ENCODE measurements at places on chromosomes 1 and 21. TPM values are rescaled to one million over a fixed set of nuclear protein-coding genes. Genes with fewer than 3 reads are reported as not detected.

CYP4A11 gene
- not detected for total RNA-seq

DNA sequence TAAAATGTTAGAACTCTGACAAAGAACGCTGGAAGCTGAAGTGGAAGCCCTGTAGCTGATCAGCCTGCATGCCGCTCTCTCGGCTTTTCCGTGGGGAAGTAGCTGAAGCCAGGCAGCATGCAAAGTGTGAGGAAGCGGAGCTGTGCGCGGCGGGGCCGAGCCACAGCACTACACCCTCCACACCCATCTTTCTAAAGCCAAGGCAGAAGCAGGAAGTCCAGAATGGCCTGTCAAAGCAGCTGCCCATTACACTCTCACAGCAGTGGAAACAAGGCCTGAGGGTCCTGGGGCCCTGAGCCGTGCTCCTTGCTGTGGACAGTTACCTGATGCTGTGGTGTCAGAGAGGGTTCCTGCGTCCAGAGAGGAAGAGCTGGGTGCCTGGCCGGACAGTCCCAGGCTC lies 69.6 kb downstream of the UBR4 start:
- no peak for DNase-seq

DNA sequence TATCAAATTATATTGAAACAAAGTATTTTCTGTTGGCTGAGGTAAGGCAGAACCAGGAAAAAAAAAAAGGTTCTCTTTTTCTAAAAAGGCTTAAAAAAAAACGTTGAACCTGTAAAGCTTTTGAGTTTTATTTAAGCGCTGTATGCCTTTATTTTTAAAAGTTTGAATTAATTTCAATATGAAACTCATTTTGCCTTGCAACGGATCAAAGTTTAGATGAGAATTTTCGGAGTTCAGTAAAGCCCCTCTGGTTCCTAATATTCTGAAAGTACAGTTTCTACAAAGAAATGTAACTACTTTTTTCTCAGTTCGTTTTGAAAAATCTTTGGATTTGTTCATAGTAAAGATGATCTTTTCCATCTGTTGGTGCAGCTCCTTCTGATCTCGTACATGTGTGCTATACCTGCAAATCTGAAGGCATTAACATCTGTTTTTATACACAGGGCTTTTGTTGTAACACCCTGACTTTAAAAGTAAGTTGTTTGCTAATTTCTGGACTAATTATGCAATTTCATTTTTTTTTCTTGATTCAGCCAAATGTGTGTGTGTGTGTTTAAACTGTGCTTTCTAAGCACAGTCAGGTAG lies 1.7 kb downstream of the ZBTB18 start:
- no peak for DNase-seq

- no peak for DNase-seq
These were observed 2.2 kb upstream of the SEMA4A start for GRCh38 chr1:156151093-156151688.

DNA sequence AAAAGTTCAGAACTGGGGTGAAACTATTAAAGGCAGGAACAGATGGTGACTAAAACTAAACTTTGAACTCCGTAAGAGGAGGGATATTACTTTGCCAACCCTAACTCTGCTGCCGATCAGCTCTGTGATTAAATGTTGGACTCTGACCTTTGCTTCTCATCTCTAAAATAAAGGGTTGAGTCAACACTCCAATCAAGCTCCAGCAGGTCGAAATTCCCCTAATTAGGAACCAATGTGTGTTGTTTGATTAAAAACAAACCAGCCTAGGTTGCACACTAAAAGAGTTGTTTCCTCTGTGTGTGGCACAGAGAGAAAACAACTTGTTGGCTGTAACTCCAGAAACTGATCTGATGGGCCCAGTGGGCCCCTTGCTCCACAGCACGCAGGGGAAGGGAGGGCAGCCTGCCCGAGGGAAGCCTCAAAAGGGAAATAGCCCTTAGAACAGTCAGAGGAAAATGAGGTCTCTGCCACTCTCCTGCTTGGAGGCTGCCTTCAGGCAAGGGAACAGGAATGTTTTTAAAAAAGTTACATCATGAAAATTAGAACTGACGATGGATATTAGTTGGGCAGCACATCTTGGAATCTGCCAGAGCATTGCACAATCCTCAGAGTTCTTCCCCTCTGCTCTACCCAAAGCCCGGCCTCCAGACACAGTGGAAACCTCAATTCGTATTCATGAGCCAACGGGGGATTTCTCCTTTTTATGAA lies 69.3 kb downstream of the KCTD3 start:
- DNase-seq = no peak

DNA sequence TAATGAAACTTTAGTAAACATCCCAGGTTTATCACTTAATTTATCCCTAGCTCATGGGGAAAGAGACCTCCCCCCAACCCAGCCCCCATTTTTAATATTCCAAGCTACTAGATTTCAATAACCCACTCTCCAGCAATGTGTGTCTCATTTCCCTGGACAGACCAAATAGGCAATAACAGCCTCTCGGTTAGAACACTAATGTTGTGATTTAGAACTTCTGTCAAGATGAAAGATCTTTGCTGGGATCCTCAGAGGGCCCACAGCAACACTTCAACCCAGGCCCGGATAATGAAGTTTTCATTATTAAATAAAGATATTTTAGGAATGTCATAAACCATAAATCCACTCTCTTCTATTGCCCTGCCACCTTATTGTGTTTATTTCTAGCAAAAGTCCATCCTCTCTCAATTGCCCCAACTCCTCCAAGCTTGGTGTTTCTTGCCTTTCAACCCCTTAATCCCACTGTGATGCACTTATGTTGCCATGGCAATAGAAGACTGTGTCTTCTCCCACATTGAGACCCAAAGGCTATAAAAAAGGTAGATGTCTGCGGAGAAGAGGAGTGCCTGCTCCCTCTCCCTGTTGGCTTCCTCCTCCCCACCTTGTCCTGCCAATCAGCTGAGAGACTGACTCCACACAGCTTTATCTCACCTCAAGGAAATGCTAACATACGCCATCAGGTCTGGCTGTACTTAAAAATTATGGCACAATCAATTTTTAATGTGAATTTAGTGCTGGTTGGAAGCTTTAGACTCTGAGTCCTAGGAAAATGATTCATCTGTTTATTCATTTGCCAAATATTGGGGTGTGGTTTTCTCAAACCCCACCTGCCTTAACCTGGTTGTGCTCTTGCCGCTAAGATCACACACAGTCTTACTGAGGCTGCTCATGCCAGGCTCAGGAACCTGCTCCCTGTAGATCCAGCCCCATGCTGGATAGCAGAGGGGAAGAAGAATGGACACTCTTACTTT lies 258.3 kb upstream of the CAMK1G start:
- no peak for DNase-seq

DNA sequence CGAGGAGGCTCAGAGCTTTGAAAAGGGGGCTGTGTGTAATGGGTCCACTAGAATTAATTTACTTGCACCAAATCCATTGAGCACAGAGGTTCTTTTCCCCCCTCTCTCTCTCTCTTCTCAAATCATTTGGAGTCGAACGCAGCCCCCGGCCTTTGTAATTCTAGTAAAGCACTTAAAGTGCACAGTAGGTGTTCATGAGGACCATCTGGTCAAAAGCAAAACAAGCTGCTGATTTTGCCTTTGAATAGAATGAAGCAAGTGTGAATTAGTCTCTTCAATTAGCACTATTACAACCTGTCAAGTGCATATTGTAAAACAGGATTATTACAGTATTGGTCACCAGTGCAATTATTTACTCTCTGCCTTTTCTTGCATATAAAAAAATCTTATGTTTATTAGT lies 259.9 kb downstream of the FAF1 start:
- DNase-seq = no peak

OR2T35 gene
- not detected for total RNA-seq

DNA sequence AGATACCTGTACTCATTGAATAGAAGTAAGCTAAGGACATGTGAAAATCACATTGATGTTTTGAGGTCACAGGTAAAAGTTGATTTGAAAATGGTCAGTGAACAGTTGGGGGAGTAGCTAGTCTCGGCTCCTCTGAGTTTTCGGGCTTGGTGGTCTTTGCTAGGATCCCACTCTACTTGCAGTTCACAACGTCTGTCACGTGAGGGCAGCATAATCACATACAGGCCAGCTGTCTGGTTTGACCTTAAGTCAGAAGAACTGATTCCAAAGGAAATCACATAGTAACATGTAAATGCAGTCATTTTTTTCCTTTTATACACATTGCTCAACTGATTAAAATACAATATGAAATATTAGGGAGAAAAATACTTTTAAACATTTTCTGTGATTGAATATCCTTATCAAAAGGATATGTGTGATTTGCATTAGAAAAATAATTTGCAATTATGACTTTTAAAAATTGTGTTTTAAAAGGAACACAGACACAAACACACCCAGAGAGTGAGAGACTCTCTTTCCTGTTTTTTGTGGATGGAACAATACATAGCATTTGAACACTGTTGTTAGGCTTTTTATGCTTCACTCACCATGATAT lies 21.8 kb upstream of the PDC start:
- DNase-seq = peak; percentile 52

- DNase-seq = no peak
These were observed 270.4 kb downstream of the GRIK1 start for GRCh38 chr21:29669416-29669815.

DNA sequence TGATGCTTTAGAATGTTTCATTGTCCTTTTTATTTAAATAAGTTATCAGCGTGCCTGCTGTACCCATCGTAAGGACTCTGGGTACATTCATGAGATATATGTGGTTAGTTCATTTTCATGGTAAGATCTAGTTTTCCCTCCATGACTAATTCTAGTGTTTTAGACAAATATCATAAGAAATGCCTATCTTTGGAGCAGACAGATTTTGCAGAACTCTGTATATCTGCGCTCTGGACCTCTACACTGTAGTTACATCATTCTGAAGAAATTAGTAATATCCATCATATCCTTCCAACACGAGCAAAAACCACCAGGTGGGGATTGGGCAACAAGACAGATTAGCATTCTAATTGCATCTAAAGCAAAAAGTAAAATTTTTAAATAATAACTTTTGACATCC lies 499.2 kb downstream of the SETD4 start:
- no peak for DNase-seq

SRGAP2 gene
- total RNA-seq = 31.5 TPM

GRCh38 chr1:236144033-236144432 lies 1.7 kb downstream of the GPR137B start:
- DNase-seq = no peak

DNA sequence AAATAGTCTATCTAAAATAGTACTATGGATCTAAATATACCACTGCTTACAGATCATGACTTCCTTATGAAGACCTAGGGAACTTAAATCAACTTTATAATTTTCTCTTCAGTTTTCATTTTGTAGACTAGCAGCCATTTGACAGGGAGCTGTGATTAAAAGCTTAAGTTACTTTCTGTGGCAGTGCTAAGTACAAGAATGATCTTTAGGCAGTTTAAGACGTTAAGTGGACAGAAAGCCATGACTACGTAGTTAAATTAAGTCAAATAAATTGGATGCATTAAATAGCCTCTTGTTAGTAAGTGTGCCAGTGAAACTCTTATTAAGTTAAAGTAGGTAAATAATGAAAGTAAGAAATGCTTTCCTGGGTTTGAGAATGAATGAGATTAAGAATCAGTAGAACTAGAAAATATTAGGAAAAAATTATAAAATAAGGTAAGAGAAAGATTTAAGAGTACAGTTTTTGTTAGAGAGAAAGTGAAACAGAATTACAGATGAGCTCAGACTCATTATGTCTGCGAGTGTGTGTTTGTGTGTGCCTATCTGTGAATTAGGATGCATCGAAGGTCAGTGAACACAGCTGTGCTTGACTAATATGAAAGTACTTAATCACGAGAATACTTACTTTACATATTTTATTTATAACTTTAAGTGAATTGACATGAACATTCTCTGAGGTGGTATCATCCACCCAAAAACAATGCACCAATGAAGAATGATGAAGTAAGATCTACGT lies 336.9 kb downstream of the KCNT2 start:
- DNase-seq = no peak

DNA sequence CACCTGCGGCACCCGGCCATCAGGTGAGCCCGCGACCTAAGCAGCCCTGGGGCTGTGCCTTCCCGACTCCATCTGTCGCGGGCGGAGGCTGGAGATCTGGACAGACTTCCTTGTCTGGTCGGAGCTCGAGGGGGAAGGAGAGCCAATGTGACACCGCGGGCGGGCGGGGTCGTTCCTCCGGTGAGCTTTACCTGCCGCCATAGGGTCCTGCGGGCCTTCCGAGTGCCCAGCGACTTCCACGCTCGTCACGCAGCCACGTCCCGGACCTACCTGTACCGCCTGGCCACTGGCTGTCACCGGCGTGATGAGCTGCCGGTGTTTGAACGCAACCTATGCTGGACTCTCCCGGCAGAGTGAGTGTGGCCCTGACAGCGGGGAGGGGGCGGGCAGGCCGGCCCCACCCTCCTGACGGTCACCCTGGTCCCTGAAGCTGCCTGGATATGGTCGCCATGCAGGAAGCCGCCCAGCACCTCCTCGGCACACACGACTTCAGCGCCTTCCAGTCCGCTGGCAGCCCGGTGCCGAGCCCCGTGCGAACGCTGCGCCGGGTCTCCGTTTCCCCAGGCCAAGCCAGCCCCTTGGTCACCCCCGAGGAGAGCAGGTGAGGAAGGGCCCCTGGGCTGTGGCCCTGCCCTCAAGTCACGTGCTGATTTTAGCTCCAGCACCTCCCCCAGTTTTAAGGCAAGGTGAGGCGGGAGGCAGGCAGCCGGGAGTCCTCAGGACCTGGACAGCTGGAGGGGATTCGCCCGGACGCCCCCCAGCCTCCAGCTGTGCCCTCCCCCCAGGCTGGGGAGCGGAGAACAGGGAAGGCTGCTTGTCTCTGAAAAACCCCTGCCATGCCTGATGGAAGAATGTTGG lies 1.1 kb downstream of the PUSL1 start:
- no peak for DNase-seq

- DNase-seq = no peak
These were observed 51.5 kb downstream of the APP start for GRCh38 chr21:26118938-26119540.

- DNase-seq = no peak
These were observed 77.7 kb downstream of the MRPL37 start for GRCh38 chr1:54277451-54278341.

- DNase-seq = no peak
These were observed 146.3 kb downstream of the HLX start for GRCh38 chr1:221025501-221025900.

GPR25 gene
- not detected for total RNA-seq

ANGPTL3 gene
- total RNA-seq = not detected

SETD4 gene
- 22.7 TPM for total RNA-seq

GRCh38 chr1:61836649-61837048 lies 94.4 kb downstream of the PATJ start:
- no peak for DNase-seq

DNA sequence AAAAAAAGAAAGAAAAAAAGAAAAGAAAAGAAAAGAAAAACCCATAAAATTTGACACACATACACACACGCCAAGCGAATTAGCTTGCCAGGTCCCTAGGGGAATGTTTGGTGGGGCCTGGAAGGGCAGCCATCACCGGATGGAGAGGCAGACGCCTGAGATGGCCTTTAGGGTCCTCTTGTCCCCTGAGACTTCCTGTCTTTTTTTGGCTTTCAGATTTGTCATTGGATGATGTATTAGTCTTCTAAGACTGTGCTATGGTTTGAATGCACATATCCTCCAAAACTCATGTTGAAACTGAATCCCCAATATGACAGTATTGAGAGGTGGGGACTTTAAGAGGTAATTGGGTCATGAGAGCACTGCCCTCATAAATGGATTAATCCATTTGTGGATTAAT lies 211.8 kb downstream of the TOMM20 start:
- no peak for DNase-seq

GRCh38 chr1:94555091-94555490 lies 13.5 kb upstream of the F3 start:
- no peak for DNase-seq

MANEAL gene
- total RNA-seq = 13.2 TPM

PARS2 gene
- 4.1 TPM for total RNA-seq

GRCh38 chr1:237858992-237859391 lies 31.7 kb downstream of the ZP4 start:
- no peak for DNase-seq

- DNase-seq = no peak
These were observed 82.4 kb upstream of the VAMP3 start for GRCh38 chr1:7688659-7689058.
